ENCODE measurements at places on chromosomes 6 and 20. TPM values are rescaled to one million over a fixed set of nuclear protein-coding genes. Genes with fewer than 3 reads are reported as not detected.

GRCh38 chr6:162964488-162965140, 236.8 kb downstream of the PACRG start:
- H3K36me3 ChIP-seq: no peaks in the 10 kb centered on the region
- H3K27me3 ChIP-seq: no peaks in the 10 kb centered on the region
- no peak overlapping the region for H3K4me3 ChIP-seq
- peak overlapping the region; percentile 62 for H3K27ac ChIP-seq
- peak; percentile 100 for DNase-seq

GRCh38 chr6:34343806-34344205, 48.7 kb downstream of the NUDT3 start:
- peaks cover 8% of the 10 kb centered on the region for H3K4me1 ChIP-seq
- no peak overlapping the region for H3K27ac ChIP-seq
- H3K4me3 ChIP-seq: no peak overlapping the region

DNA sequence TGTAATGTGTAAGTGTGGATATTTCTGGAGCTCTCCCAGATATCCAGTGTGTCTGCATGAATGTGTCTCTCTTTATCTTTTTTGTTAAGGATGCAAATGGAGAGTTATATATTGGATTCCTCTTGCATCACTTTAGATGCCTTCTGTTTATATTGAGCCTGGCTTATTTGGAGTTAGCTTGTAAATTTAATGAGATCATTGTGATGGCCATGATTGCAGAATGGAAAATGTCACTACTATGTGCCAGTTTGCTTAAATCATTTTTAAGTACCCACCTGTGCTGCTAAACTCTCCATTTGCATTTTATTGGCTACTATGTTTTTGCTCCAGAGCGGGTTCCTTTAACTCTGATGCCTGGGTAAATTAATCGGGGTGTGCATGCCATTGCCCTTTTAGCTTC, 334.8 kb downstream of the UTRN start:
- no peaks in the 10 kb centered on the region for H3K4me1 ChIP-seq
- DNase-seq: no peak
- H3K27me3 ChIP-seq: no peaks in the 10 kb centered on the region
- no peak overlapping the region for H3K27ac ChIP-seq
- H3K4me3 ChIP-seq: no peak overlapping the region

DNA sequence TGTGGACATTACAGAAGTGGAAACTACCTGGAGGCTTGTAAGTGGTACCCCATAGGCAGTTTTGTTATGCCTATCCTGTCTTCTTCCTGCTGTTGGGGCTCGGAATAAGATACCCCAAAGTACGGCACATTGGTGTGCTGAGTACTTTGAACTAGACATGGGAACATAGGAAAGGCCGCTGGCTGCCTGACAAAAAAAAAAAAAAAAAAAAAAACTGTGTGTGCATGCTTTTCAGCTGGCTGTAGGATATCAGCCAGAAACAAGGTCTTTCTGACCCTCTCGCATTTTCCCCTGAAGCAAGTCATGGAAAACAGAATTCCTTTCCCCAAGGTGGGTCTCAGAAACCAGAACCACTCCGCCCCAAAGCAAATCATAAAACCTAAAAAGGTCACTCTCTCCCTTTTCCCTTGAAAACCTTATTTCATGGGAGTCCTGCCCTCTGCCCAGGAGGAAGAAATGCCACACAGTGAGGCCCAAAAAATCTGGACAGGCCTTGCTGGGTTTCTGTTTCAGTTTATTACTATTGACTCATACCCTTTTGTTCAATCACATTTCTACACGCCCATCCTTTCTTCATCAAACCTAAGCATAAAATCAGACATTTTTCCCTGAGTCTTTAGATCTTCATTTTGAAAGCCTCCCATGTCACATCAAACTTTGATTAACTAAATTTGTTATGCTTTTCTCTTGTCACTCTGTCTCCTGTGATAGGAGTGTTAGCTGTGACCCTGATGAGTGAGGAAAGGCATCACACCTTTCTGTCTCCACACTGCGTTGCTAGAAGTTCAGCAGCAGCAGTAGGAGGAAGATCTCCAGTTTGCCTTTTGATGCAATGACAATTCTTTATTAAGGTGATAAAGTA, 17.2 kb downstream of the SLC2A12 start:
- no peaks in the 10 kb centered on the region for H3K36me3 ChIP-seq
- peaks cover 23% of the 10 kb centered on the region for H3K4me1 ChIP-seq
- H3K4me3 ChIP-seq: no peak overlapping the region
- no peaks in the 10 kb centered on the region for H3K27me3 ChIP-seq
- DNase-seq: no peak

DNA sequence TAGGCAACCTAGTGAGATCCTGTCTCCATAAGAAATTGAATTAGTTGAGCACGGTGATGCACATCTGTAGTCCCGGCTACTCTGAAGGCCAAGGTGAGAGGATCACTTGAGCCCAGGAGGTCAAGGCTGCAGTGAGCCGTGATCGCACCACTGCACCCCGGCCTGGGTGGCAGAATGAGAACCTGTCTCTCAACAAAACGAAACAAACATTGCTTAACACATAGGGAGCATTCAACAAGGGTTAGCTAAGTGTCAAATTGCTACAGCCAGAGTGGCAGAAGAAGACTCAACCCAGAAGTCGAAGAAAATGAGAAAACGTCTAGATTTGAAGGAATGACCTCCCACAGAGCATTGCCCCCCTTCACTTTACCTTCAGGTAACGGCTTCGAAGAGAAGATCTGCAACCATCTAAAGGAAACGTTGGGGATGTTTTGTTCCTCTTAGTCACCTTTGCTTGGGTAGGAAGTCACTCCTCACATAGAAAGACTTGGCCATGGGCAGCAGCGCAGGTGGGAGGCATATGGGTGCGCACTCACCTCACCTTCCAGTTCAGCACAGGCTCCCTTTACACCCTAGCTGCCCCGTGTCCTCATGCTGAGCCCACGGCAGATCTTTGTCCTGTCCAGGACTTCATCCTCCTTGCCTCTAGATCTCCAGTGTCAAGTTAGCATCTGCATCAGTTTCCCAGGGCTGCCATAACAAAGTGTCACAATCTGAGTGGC, 63.7 kb upstream of the SHLD1 start:
- H3K36me3 ChIP-seq: no peaks in the 10 kb centered on the region
- H3K27ac ChIP-seq: no peak overlapping the region
- no peaks in the 10 kb centered on the region for H3K4me1 ChIP-seq
- H3K4me3 ChIP-seq: no peak overlapping the region
- DNase-seq: no peak

- H3K27ac ChIP-seq: no peak overlapping the region
- no peaks in the 10 kb centered on the region for H3K36me3 ChIP-seq
- H3K4me1 ChIP-seq: no peaks in the 10 kb centered on the region
- DNase-seq: no peak
Observed at GRCh38 chr6:38651121-38651784, 11.5 kb upstream of the BTBD9 start.

GRCh38 chr6:98823428-98824161, 10.8 kb upstream of the POU3F2 start:
- H3K36me3 ChIP-seq: no peaks in the 10 kb centered on the region
- peak overlapping the region; percentile 58 for H3K4me3 ChIP-seq
- no peak overlapping the region for H3K27ac ChIP-seq
- peaks cover 12% of the 10 kb centered on the region for H3K4me1 ChIP-seq
- peaks cover 51% of the 10 kb centered on the region for H3K27me3 ChIP-seq

DNA sequence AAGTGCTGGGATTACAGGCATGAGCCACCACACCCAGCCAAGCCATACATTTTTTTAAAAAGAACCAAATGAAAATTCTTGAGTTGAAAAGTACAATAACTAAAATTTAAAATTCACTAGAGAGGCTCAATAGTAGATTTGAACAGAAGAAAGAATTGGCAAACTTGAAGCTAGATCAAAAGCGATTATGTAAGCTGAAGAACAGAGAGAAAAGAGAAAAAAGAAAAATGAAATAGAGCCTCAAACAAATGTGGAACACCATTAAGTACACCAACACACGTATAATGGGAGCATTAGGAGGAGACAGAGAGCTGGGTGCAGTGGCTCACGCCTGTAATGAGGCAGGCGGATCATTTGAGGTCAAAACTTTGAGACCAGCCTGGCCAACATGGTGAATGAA, 31.0 kb downstream of the ERGIC3 start:
- peaks cover 5% of the 10 kb centered on the region for H3K27me3 ChIP-seq
- no peaks in the 10 kb centered on the region for H3K4me1 ChIP-seq
- no peaks in the 10 kb centered on the region for H3K36me3 ChIP-seq
- DNase-seq: no peak
- no peak overlapping the region for H3K27ac ChIP-seq

GRCh38 chr20:6685181-6685582, 82.3 kb upstream of the BMP2 start:
- H3K36me3 ChIP-seq: no peaks in the 10 kb centered on the region
- peak overlapping the region; percentile 41 for H3K27ac ChIP-seq
- peaks cover 3% of the 10 kb centered on the region for H3K27me3 ChIP-seq
- no peaks in the 10 kb centered on the region for H3K4me1 ChIP-seq
- no peak overlapping the region for H3K4me3 ChIP-seq

- peaks cover 11% of the 10 kb centered on the region for H3K4me1 ChIP-seq
- peak; percentile 96 for DNase-seq
- peak overlapping the region; percentile 50 for H3K27ac ChIP-seq
- H3K4me3 ChIP-seq: no peak overlapping the region
- H3K27me3 ChIP-seq: no peaks in the 10 kb centered on the region
- H3K36me3 ChIP-seq: no peaks in the 10 kb centered on the region
Observed at GRCh38 chr20:4076671-4077070, 61.3 kb upstream of the RNF24 start.

DNA sequence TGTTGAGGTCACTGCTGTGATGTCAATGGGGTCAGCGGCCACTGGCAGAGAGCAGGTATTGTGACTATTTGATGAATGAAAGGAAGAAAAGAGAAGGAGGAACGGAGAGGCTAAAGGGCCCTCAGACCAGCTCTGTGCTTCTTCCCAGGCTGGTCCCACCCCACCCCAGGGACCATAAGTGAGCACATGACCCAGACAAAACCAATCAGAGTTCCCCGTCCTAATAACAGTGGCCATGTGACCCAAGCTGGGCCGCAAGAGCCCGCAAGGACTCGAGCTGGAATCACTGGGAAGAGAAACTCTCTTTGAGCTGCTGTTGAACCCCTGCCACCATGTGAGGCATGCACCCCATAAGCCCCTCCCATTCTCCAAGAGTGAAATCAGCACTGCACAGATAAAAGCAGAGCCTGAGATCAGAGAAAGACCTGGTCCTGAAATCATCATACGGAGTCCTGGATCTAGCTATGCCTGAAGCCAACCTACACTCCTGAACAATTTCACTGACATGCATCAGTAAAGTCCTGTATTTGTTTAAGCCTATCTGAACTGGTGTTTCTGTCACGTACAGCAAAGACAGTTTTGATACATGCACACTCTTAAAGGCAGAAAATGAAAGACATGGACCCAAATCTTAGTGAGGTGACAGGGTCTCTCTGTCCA, 90.2 kb downstream of the PREX1 start:
- H3K27ac ChIP-seq: no peak overlapping the region
- peaks cover 7% of the 10 kb centered on the region for H3K4me1 ChIP-seq
- DNase-seq: no peak
- no peaks in the 10 kb centered on the region for H3K36me3 ChIP-seq

- H3K4me1 ChIP-seq: no peaks in the 10 kb centered on the region
- no peak overlapping the region for H3K27ac ChIP-seq
- H3K36me3 ChIP-seq: no peaks in the 10 kb centered on the region
- no peak overlapping the region for H3K4me3 ChIP-seq
- DNase-seq: no peak
Observed at GRCh38 chr20:32598606-32599005, 13.5 kb upstream of the NOL4L start.

The DLL1 gene
- 1.6 TPM for total RNA-seq
